ENCODE measurements at places on chromosomes 4 and X. TPM values are rescaled to one million over a fixed set of nuclear protein-coding genes. Genes with fewer than 3 reads are reported as not detected.

DNA sequence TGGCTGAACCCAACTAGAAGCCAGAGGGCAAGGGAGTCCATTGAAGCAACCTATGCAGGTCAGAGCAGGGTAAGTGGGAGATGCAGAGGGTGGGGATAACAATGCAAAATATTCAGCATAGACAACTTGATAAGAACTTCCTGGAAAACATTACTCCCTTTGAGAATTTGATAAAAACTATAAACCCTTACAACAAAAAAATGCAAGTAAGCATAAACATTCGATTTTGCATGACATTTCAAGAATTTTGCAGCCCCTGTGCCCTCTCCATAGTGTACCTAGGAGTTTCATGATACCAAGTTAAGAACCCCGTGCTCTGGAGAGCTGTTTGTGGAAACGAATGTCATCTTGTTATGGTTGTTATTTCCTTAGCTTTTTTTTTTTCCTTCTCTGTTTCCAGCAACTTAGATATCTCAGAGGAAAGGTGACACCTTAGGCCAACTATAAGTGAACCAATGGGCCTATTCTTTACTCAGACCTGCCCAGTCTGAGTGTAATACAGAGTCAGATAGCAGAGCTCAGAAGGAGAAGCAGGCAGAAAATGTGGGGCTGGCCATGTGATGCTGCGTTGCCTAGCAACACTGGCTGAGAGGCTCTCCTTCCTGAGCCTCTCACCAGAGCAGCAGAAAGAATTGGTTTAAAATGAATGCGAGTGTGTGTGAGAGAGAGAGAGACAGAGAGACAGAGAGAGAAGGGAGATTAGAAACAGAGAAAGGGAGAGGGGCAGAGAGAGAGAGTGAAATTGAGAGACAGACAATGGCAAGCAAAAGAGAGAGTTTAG, 36.7 kb upstream of the GABRQ start:
- DNase-seq = no peak

DNA sequence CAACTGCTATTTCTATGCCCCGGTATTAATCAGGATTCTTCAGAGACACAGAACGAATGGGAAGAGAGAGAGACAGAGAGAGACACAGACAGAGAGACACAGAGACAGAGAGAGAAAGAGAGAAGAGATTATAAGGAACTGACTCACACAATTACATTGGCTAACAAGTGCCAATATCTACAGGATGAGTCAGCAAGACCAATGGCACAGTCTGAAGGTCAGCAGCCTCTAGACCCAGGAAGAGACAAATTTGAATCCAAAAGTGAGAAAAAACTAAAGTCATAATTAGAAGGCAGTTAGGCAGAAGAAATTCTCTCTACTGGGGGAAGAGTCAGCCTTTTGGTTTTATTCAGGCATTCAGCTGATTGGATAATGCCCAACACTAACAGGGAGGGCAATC, 187.3 kb downstream of the MAB21L2 start:
- no peak for DNase-seq

The APELA gene
- not detected for total RNA-seq

GRCh38 chr4:1283711-1284110, 6.0 kb upstream of the MAEA start:
- DNase-seq = no peak

DNA sequence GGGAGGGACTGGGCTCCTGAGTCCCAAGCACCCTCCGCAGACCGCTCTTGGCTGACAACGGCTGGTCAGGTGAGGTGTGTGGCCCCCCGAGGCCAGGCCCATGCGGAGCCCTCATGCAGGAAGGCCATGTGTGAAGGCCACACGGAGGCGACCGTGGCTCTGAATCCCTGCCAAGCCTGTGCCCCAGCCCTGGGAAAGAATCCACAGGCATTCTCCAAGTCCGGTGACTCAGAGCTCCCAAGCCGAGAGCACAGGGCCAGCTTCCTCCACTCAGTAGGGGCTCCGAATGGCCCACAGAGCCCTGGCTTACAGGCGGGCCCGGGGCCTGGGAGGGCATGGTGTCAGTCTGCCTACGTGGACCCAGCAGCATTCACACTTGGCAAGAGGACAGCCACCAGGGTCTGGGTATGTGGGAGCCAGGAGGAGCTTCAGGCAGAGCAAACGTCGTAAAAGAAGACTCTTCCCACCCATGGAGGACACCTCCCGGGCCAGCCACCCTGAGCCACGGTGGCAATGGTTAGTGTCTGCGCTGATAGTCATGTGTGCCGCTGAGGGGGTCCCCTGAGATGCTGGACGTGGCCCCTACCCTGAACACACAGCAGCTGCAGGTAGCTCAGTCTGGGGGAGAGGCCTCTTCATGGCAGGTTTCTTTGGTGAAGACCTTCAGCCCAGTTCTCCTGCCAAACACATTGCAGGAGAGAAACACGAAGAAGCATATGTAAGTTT, 105.7 kb downstream of the PSAPL1 start:
- DNase-seq = no peak

The USP51 gene
- total RNA-seq = 2.7 TPM

- no peak for DNase-seq
These were observed 3.7 kb upstream of the OSTC start for GRCh38 chr4:108646706-108647105.

DNA sequence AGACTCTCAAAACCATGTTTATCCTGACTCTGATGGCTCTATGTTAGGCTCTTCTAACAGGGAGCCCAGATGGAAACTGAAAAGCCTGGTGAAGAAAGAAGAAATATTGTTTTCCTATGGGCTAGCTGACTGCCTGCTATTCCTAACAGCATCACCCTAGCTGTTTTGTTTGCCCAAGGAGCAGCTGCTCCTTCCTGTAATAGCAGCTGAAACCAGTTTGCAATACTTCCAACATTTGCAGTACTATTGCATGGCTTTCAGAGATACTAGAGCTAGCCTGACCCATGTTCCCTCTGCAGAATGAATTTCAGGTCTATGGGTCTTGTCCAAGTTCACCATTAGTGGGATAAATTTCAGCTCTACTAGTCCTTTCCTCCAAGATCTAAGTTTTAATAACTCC, 495.2 kb downstream of the INPP4B start:
- DNase-seq = no peak

GRCh38 chr4:61320154-61320553, 120.0 kb downstream of the ADGRL3 start:
- no peak for DNase-seq

DNA sequence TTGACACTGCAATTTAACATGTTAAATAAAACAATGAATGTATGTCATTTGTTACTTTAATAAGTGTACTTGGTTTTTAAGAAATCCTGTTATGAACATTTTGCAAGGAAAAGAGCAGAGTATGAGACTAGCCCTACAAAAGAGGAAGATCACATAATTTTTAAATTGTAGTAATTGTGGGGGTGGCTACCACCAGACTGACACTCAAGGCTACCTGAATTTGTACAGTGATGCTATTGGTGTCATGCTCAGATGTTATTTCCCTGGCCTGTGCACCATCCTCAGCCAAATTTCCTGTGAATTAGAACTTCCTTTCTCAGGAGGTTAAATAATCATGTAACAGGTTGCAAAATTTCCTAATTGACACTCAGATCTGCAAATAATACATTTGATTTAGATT, 157.5 kb downstream of the BANK1 start:
- DNase-seq = no peak

The HSFX3 gene
- not detected for total RNA-seq

The CD99 gene
- total RNA-seq = 222 TPM

The FREM3 gene
- not detected for total RNA-seq

The HSFX4 gene
- total RNA-seq = not detected

The ARHGAP36 gene
- not detected for total RNA-seq
